H9 (cell line): ENCODE measurements at places on chromosomes 1 and 21.

DNA sequence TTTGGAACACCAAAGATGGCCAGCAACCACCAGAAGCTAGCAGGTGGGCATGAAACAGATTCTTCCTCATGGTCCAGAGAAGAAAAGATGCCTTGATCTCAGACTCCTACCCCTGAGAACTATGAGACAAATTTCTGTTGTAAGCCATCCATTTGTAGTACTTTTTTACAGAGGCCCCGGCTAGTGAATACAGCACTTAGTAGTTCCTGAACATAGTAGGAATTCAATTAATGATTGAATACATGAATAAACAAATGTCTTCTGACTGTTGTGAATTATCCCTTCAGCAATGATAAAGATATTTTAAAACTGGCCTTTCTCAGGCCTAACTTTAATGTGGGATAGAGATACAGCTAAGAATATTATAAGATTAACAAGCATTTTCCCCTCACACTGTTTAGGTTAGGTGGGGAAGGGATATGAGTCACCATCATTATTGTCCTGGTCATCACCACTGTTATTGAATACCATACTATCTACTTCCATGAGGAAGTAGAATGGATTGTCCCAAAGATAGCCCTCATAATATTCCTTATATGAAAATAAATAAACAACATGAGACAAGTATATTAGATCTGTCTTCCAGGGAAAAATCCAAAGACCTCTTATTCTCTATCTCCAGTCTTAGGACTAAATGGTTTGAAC is 51.4 kb downstream of the ADCY10 start:
- no peak for DNase-seq

GRCh38 chr1:98763488-98764150 is 102.1 kb downstream of the SNX7 start:
- no peak for DNase-seq

DNA sequence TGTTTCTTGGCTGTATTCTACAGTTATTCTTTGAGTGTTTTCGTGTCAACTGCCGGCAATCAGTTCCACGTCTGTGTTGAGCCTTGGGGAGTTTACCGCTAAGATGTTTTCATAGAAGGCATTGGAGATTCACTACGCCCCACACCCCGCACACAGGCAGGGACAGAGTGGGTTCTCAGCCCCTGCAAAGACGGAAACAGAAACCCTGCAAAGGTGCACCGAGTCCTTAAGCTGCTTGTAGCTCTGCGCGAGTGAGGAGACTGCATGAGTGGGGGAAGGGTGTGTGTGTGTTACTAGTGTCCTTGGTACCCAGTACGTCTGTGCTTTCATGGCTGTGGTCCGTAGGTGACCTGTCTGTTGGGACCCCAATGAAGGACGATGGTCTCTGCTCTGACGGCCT is 1.9 kb downstream of the LHX4 start:
- no peak for DNase-seq

GRCh38 chr1:22915816-22916470 is 56.7 kb downstream of the LACTBL1 start:
- no peak for DNase-seq

- DNase-seq, result no peak
Observed at GRCh38 chr1:56709269-56709880, 64.3 kb downstream of the PRKAA2 start.

DNA sequence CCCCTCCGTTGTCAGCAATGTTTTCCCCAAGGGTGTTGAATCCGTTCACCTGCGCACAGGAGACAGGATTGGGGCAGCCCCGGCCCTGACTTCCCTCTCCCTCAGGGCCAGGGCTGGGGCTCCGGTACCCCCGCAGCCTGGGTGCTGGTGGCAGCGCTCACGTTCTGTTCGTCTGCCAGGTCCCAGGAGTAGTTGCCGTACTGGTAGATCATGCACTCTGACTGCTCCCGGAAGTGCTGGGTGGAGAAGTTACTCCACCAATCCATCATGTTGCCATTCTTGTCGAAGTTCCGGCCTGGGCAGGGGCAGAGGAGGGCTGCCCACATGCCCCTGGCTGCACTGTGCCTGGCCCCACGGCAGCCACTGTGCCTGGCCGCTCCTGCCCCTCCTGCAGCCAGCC is 6.1 kb downstream of the PRXL2B start:
- no peak for DNase-seq

DNA sequence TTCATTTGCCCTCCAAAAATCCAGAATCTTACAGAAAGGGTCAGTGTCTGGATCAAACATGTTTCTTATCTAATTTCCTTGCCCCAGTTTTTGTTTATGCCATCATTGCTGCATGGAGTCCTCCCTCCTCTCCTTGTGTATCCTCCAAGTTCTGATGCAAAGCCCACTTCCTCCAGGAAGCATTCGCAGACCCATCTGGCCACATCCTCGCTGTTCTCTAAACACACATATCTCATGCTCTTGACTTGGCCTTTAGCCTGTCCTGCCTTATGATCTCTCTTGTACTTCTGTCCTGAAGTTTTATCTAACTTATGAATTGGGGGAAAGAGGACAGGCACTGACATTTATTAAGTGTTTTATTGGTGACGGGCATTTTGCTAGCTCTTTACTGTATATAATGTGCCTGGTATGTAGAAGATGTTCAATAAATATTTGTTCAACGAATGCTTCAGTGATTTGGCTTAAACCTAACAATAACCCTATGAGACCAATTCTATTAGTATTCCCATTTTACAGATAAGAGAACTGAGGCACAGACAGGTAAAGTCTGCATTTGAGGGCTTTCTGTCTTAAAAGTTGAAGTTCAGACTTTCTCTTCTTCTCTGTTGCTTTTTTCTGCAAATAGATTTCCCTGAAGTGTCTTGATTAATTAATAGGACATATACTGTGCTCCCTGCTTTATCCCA is 19.2 kb upstream of the ID3 start:
- DNase-seq, result no peak

DNA sequence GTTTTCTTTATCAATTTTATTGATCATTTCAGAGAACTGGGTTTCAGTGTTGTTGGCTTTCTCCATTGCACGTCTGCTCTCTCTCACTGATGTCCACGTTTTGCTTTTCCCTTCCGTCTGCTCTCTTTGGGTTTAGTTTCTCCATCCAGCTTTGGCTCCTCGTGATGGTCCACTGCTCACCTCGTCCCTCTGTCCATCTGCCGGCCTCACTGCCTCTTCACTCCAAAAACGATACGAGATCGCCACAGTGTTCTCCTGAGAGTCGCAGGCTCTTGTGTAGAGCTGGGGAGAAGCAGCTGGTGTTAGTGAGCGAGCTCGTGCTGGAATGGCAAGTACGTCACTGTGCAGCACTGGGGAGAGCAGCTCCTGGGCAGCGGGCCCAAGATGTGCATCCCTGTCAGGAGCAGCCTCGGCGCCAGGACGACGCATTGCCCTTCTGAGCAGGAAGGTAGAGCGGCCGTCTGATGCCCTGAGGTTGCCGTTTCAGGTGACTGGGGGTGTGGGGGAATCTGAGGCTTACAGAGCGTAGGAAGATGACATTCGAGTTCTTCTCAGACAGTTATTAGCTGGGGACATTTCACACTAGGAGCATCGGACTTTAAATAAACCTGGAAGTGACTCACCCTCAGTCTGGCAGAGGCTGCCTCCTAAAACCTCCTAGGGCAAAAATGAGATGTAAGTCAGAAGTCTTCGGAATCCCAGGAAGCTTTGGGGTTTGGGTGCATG is 31.4 kb upstream of the PCBP3 start:
- DNase-seq, result peak; percentile 18

DNA sequence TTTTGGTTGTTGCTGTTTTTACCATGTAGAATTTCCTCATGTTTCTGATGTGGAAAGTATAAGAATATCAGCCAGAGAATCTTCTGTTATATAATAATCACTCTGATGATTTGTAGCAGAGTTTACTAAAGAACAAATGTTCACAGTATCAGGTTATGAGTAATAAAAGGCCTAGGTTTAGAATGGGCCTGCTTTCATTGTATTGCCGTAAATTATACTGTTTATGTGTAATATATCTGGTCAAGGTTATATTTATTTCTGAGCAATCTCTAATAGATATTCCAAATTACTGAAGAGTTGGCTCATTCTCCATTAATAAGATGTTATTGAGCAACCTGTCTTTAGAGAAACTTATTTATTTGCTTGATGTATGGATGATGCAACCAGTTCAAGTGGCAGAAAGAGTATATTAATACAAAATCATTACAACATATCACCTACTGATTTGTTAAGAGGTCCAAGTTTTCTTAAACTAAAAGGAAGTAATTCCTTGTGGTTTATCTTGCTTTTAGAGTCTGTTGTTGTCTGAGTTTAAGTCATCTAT is 649.4 kb upstream of the CXADR start:
- DNase-seq, result no peak

- no peak for DNase-seq
Observed at GRCh38 chr21:16357994-16358393, 628.2 kb downstream of the USP25 start.

DNA sequence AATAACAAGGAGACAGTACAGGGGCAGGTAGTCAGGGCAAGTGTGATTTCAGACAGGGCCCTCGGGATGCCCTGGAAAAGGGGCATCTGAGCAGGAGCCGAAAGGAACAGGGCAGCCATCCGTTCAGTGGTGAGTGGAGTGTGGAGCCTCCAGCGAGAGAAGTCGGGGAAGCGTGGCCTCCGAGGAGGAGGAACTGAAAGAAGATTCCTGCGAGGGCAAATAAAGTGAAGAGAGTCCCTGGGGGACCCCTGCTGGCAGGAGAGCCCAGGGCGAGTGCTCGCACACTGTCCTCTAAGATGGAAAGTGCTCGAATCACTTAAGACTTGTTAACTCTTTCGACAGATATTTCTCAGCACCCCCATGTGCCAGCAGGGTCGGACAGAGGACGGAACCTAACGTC is 3.5 kb upstream of the UTS2 start:
- no peak for DNase-seq

- DNase-seq, result peak; percentile 46
Observed at GRCh38 chr1:43005460-43006361, 47.0 kb upstream of the SLC2A1 start.

DNA sequence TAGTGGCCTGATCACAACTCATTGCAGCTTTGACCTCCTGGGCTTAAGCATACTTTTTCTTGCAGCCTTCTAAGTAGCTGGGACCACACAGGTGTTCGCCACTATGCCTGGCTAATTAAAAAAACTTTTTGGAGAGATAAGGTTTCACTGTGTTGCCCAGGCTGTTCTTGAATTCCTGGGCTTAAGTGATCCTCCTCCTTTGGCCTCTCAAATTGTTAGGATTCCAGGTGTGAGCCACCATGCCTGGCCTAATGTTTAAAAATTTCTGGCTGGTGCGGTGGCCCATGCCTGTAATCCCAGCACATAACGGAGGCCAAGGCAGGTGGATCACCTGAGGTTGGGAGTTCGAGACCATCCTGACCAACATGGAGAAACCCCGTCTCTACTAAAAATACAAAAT is 24.4 kb downstream of the YTHDF2 start:
- no peak for DNase-seq

- DNase-seq, result no peak
Observed at GRCh38 chr1:66119148-66119547, 326.5 kb downstream of the PDE4B start.

- no peak for DNase-seq
Observed at GRCh38 chr1:184915463-184916090, 58.7 kb downstream of the NIBAN1 start.

DNA sequence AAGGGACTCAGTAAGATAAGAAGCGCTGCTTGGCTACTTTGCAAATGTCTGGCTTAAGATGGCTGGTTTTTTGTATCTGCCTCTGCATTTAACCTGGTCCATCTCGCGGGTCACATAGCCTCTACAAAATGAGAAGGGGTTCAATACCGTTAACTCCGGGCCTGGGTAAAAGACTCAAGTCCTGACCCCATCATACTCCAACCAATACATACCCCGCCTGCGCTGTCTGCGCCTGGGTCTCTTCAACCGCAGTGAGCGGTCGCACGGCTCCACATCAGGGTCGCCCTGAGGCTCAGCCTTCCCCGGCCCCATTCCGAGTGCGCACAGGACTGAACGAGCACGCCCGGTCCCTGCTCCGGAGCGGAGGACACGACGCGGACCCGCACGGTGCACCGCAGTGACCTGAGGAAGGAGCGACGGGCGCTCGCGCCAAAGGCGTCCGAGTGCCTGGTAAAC is 558 bp upstream of the PGD start:
- DNase-seq, result no peak

DNA sequence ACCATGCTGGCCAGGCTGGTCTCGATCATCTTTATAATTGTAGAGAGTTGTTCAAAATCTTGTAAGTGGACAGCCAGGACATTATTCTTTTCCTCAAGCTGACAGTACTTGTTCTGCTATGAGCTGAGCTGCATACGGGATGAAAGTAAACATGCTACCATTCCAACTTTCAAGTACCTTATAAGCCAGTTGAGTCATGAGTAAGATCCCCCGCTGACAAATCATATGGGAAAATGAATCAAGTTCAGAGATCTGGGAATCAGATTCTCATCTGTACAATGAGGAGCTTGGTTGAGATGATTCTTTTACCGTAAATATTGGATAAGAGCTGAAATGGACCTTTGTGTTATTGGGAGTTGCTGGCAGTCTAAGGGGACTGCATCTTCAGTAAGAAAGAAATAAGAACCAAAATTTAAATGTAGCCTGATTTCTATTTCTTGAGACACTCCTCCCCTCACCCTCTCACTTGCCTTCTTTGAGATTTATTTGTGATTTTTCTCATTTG is 62.7 kb downstream of the CENPF start:
- no peak for DNase-seq

- DNase-seq, result no peak
Observed at GRCh38 chr1:82343381-82343780, 542.6 kb downstream of the ADGRL2 start.

DNA sequence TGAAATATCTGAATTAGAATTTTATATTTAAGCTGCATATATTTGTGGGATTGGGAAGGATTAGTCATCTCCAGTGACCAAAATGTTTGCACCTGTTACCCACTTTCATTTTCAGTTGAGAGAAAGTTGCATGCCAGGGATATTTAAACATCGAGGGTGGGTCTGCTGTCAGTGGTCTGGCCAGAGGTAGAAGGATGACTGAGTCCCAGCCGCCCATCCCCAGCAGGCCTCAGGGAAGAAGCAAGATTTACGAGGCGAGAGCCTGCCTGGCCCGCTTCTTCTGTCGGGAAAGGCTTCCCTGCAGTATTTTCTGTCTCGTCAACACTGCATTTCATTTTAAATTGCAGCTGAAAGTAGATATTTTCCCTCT is 1.4 kb upstream of the MAN1C1 start:
- no peak for DNase-seq
